Activated CD8-positive, alpha-beta T cell treated with anti-CD3 and anti-CD28 coated beads for 36 hours (primary cell): ENCODE measurements at places on chromosomes 2 and 18. TPM values are rescaled to one million over a fixed set of nuclear protein-coding genes. Genes with fewer than 3 reads are reported as not detected.

- no peaks in the 10 kb centered on the region for H3K27me3 ChIP-seq
- H3K4me1 ChIP-seq: peaks cover 46% of the 10 kb centered on the region
These were observed 9.0 kb downstream of the PMAIP1 start for GRCh38 chr18:59908799-59909198.

DNA sequence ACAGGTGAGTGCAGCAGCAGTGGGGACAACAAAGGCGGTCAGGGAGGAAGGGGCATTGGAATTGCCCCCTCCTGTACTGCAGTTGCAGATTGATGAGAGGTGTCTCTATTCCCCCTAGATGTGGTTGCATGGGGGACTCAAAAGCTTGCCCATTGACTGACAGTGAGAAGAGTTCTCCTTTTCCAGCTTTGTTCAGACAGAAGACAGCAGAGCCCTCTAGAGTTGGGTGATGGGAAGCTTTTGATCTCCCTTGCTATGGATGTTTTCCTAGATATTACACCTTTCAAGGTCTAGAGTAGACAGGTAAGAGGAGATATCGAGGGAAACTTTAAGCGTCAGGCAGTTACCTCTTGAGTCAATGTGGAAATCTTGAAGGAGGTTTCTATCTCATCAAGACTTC, 2.9 kb downstream of the PROKR1 start:
- no peak overlapping the region for H3K27ac ChIP-seq
- DNase-seq: no peak
- H3K36me3 ChIP-seq: peaks cover 3% of the 10 kb centered on the region

- H3K4me3 ChIP-seq: no peak overlapping the region
- no peaks in the 10 kb centered on the region for H3K4me1 ChIP-seq
- no peak for DNase-seq
- no peak overlapping the region for H3K27ac ChIP-seq
These were observed 221.6 kb upstream of the SP5 start for GRCh38 chr2:170493426-170494097.

DNA sequence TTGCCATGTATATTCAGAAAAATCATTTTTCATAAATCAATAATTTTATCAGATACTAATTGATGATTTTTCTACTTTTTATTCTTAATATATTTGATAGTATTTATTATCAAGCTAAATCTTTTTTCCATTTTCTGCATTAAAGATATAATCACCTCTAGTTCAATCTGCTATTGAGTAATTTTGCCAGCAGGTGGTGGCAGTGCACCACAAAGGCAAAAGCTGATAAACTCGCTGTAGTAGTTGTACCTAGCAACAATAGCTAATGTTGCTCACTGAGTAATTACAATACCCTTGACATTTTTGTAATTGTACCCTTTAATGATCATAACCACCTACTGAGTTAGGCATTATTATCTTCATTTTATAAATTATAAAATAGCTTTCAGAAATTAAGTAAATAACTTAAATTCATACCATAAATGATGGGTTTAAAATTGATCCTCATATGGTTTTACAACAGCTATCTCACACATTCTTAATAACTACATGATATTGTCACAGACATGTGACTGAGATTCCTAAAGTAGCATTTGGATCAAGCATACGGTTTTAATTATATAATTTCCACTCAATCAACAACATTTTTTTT, 52.0 kb upstream of the CALCRL start:
- no peak overlapping the region for H3K27ac ChIP-seq
- peak; percentile 72 for DNase-seq
- H3K4me1 ChIP-seq: no peaks in the 10 kb centered on the region
- H3K4me3 ChIP-seq: no peak overlapping the region
- H3K27me3 ChIP-seq: peaks cover 1% of the 10 kb centered on the region

The ZNF236 gene
- 15.2 TPM for total RNA-seq

The POTEI gene
- not detected for total RNA-seq

The SAG gene
- not detected for total RNA-seq
